Retina (tissue), 1 donor: ENCODE measurements at places on chromosomes 4 and X.

- DNase-seq = no peak
Measured at GRCh38 chr4:94941706-94942105, 184.0 kb downstream of the BMPR1B start.

DNA sequence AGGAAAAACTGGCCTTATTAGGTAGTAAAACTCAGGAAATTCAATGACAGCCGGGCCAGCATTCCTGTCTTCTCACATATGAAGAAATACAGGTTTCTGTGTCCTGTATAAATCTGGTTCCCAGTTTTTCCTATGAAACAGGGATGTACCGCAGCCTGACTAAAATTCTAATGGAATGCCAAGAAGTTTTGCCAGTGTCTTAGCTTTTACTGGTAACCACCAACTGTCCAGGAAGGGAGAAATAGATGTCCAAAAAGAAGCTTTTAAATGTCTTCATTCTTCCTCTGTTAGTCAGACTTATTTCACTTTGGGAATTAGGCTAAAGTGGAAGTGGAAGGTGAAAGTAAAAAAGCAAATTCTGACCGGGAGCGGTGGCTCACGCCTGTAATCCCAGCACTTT is 108.0 kb upstream of the TBL1X start:
- DNase-seq = no peak

DNA sequence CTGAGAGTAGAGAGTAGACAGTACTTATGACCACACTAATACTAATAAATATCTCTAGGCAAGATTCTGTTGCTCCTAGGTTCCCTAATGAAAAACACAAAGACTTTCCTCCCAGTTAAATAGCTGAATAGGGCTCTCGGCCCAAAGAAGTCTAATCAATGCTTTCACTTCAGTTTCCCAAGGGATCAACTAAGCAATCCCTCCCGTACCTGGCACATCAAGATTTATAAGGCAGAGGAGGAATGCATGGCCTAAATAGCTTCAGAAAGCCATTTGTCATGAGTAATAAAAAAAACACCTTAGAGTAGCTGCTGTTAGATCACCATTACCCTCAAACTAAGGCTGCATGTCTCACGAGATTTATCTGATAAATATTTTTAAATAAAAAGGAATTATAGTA is 56.8 kb upstream of the EXOC1L start:
- no peak for DNase-seq

DNA sequence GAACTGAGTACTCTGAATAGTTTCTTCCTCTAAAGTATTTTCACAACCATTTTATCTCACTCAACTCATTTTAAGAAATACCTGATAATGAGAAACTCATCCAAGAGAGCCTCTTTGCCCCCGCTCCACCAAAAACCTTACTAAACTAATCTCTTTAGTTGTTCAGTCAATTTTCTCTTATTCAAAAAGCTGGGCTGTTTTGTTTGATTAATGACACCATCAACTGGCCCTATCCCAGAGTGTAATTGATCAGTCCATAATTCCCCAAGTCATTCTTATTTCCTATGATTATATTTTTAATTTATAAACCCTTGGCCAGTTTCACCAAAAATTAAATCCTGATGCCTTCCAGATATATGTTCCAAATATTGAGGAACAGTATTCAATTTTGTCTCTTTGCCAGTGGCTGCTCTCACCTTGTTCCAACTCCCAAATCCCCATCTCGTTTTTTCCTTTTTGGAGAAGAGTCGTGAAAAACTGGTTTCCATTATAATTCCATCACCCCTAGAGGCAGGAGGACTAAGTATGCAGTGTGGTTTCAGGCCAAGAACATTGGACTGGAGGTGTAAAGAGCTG is 10.4 kb downstream of the LIMCH1 start:
- no peak for DNase-seq
